ENCODE measurements at places on chromosomes 11 and 22. TPM values are rescaled to one million over a fixed set of nuclear protein-coding genes. Genes with fewer than 3 reads are reported as not detected.

- no peak for DNase-seq
Observed at GRCh38 chr11:35151241-35151640, 12.3 kb downstream of the CD44 start.

The NARS2 gene
- 9.1 TPM for total RNA-seq

The EPS8L2 gene
- 20.0 TPM for total RNA-seq

DNA sequence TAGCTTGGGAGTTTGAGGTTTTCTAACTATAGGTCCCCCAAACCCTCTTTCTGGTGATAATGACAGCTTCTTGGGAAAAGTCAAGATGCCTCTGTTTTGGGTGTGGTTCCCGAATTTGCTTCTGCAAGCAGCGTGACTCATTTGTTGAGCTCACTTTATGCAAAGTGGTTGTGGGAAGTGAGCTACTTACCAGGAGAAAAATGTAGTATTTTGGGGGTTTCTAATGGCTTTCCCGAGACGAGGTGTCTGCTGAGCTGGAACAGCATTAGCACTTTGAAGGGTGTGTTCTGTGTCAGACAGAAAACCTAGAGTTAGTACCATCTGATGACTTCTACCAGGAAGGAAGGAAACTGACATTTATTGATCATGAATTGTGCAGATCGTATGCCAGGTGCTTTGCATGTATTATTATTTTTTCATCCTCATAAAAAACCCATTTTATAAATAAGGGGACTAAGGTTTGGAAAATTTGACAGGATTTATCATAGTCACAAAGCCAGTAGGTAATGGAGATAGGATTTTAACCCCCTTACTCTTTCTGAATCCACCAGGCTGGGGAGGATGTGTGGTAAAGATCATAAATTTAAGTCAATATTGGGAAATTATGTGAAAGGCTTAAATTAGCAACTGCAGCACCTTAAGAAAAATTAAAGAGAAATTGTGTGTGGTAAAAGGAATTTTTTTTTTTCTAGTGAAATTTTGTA lies 108.8 kb upstream of the CD44 start:
- no peak for DNase-seq

Measured in glomerular endothelial cell (primary cell).